Lung (tissue), 17 donors: ENCODE measurements at places on chromosomes 1 and 21.

- peak; percentile 88 for DNase-seq
Observed at GRCh38 chr1:205301205-205301821, 20.2 kb downstream of the NUAK2 start.

DNA sequence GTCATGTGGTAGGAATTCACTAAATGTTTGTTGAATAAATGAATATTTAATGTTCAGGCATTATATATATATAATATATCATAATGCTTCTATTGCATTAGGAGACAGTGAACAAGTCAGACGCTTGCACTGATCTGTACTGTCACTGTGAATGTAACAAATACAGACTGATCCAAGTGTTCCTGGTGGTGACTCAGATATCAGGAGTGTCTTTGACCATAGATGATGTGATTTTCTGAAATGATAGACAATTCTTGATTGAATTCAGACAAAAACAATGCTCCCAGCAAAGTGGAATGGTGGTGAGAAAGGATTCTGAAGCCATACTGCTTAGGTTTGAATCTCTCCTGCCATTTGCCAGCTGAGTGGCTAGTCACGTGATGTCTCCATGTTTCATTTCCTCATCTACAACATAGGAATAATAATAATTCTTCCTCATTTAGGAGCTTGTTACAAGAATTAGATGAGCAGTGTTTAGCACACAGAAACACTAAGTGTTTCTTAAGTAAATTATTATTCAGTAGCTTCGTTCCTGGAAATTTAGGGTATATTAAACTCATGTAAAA, 71.0 kb downstream of the OLFML2B start:
- DNase-seq: no peak

DNA sequence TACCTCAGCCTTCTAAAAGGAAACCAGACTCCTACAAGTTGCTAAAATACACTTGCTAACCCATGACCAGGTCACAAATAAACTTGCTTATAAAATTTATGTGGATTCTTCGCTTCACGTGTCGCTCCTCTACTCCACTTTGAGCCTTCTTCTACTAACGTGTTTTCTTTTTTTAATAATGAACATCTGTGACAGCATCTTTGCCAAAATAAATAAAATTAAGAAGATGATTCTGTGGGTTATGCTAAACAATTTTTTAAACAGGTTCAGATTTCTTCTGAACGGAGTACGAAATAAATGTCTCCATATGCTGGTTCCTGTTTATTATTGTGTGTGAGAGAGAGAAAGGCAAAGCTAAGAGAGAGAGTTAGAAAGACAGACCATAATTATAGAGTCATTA, 735.8 kb downstream of the LTN1 start:
- DNase-seq: no peak

GRCh38 chr1:150808846-150809245, 786 bp upstream of the CTSK start:
- no peak for DNase-seq

DNA sequence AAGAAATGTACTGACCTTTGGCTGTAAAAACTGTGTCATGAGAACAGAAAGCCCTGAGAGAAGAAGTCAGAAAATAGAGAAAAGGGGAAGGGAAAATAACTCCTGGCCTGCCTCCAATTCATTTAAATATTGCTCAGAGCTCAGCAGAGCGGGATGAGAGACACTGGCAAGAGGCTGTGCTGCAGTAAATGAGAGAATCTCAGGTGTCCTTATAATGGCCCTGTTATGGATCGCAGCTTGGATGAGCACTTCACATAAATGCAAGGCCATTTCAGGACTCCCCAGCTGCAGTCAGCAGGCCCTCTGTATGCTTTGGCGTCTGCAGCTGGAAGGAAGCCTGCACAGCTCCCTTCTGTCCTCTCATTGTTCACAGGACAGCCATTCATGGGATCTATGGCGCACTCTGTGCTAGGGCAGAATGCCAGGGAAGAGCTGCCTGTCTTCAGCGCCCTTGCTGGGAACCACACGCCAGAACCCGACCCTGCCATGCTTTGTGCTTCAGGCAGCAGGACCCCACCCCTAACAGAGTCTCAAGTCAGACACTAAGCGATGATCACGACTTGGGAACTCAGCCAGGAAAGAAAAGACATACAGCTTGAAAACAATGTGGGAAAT, 20.7 kb upstream of the ABCB10 start:
- DNase-seq: peak; percentile 88

DNA sequence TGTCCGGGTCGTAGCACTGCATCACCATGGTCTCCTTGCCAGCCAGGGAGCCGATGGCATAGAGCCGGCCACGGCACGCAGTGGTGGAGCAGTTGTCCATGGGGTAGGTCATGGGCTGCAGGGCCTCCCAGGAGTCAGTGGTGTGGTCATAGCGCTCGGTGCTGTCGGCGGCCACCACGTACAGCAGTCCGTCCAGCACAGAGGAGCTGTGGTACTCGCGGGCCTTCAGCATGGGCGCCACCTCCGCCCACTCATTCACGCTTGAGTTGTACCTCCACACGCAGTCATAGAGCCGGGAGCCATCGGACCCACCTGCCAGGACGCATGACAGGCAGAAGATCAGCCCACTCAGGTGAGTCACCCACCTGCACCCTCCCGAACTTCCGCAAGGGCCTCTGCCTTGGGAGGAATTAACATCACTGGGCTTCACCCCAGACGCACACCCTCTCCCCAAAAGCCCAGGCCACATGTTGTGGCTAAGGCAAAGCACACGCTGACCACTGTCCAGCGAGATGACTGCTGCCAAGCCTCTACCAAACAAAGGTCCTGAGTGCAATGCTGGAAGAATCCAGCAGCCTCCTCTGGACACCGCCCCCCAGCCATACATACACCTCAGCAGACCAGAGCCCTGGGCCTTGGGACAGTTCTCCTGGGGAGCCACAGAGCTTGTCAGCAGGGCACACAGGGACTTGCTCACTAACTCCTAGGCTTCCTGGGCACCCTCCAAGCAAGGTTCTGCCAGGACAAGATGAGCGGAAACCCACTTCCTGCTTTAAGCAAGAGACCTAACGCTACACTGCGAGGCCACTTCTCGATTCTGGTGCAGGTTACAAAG, 3.3 kb downstream of the KLHL21 start:
- no peak for DNase-seq

DNA sequence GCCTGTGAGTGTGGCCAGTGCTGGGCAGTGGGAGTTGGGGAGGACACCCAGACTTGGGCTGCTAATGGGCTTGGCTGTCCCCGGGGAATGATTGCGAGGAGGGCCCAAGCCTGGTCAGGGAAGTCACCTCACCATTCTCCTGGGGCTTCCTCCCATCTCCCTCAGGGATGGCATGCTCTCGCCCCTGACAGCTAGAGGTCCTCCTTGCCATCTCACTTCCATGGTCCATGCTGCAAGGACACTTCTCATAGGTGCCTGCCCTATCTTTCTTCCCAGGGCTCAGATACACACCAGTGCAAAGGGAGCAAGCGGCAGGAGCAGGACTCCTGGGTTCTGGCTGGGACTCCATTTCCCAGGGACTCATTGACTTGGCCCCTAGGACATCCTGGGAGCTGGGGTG, 4.1 kb downstream of the NTRK1 start:
- DNase-seq: no peak

GRCh38 chr1:244383278-244383884, 68.3 kb downstream of the ADSS2 start:
- DNase-seq: no peak

DNA sequence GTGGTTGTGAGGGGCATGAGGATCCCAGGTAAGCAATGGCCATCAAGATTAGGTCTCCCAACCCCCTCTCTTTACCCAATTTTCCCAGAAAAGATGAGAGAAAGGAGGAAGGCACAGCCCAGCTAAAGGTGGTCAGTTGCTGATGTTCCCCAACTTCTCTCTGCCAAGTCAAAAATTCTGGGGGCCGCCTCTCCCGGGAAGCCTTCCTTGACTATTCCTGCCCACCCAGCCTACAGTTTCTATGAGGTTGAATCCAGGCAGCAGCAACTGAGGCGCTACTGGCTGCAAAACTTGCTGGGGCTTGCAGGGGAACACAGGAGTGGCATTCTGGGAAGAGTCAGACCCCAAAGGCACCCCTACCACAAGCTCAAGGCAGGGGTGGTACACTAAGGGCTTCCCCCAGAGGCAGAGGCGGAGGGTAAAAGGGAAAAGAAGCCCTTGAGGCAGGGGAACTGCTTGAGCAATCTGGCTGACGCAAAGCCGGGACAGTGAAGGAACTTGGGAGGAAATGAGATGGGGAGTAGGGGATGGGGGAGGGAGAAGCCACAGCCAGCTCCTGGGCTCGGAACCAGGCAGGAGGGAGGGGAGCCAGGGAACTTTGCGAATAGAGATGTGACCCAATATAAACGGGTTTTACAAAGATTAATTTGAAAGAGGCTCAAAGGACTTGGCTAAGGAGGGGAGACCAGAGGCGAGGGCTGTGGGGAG, 31.2 kb downstream of the SDC3 start:
- peak; percentile 67 for DNase-seq

GRCh38 chr1:9244501-9245229, 10.1 kb downstream of the H6PD start:
- no peak for DNase-seq

DNA sequence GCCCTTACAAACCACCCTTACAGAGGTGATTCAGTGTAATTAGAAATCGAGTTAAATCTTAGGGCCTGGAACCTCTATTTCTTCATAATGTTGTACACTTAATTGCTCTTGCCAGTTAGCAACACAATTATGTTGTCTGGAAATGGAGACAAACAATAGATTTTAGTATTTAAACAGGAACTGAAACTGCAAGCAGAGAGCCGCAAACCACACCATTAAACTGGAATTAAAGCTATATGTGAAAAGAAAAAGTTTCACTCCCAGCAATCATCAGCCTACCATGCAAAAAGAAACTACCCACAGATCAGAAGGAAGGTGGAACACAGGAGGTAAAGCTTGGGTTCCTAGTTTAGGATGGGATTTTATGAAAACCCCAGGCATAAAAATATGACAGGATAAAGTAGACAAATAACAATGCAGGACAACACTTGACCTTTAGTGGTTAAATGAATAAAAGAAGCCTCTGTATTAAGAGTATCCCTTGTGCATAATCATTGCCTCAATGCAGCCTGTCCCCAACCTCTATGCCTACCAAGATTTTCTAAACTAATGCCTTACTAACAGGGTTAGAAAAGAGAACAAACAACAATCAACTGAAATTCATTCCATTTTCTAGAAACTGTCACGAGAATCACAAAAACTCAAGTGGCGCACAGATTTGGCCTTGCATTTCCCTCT, 304.3 kb upstream of the ESRRG start:
- no peak for DNase-seq

DNA sequence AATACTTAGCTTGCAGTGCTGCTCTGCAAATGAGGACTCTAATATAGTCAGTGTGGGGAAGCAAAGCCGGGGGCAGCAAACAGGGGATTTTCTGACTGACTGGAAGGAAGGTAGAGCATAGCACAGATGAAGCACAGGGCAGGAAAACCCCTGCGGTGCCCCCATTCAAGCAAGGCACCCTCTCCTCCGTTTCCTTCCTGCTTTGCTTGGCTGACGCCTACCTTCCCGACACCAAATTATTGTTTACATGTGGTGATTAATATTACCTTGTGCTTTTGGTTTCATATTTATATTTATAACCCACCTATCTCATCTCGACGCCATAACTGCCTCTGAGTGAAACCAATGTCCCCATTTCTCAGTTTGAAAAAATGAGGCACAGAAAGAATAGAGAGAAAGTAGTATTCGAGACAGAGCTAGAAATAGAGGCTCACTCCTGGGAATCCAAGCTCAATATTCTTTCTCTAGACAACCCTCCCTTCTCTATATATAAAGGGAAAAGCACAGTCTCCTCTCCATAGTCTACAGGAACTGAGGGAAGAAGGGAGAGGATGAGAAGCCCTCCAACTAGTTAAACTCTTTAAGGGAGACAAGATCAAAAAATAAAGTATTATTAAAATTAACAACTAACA, 41.3 kb downstream of the PIK3C2B start:
- DNase-seq: no peak

- peak; percentile 65 for DNase-seq
Observed at GRCh38 chr1:182227864-182228547, 163.6 kb downstream of the GLUL start.

- peak; percentile 80 for DNase-seq
Observed at GRCh38 chr1:208203127-208203847, 40.9 kb downstream of the PLXNA2 start.

GRCh38 chr21:42599962-42600361, 53.5 kb upstream of the PDE9A start:
- no peak for DNase-seq
